ENCODE measurements at places on chromosomes 12 and 14.

DNA sequence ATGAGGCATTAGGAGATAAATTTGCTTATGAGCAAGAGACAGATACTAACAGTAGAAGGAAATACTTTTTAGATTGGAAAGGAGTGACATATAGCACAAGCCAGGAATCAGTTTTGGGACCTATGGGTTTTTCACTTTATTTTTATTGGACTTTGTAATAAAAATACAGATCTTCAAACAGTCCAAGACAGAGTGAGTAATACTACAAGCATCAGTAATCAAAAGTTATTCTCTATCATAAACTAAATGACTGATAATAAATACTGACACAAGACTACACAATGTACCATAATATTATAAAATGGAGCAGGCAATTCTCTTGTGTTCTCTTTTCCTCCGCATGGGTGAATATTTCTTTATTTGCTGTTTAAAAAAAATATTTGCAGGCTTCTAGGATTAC is 85.8 kb downstream of the DERA start:
- no peak overlapping the region for H3K27ac ChIP-seq
- no peak overlapping the region for H3K4me3 ChIP-seq
- H3K4me1 ChIP-seq = peaks cover 4% of the 10 kb centered on the region
- no peaks in the 10 kb centered on the region for H3K36me3 ChIP-seq
- H3K27me3 ChIP-seq = no peaks in the 10 kb centered on the region

DNA sequence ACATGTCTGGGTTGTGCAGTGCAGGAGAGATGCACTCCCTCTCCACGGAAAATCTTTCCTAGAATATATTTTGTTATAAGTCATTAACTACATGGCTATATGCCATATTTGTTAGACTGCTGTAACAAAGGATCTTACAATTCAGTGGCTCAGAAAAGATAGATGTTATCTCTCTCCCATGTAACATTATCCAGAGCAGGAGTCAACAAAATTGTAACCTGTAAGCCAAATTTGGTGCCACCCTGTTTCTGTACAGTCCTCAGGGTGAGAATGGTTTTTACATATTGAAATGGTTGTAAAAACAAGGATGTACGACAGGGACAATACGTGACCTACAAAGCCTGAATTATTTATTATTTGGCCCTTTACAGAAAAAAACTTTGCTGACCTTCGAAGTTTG is 155.5 kb downstream of the KIF21A start:
- no peaks in the 10 kb centered on the region for H3K27me3 ChIP-seq
- no peak overlapping the region for H3K4me3 ChIP-seq
- H3K4me1 ChIP-seq = no peaks in the 10 kb centered on the region

GRCh38 chr14:99073431-99073830 is 198.6 kb downstream of the BCL11B start:
- no peak overlapping the region for H3K4me3 ChIP-seq
- H3K4me1 ChIP-seq = no peaks in the 10 kb centered on the region
- no peak overlapping the region for H3K27ac ChIP-seq

GRCh38 chr12:67430708-67431335 is 161.7 kb downstream of the CAND1 start:
- no peak overlapping the region for H3K27ac ChIP-seq
- H3K27me3 ChIP-seq = no peaks in the 10 kb centered on the region
- H3K4me3 ChIP-seq = no peak overlapping the region
- H3K36me3 ChIP-seq = no peaks in the 10 kb centered on the region
- DNase-seq = peak; percentile 91

DNA sequence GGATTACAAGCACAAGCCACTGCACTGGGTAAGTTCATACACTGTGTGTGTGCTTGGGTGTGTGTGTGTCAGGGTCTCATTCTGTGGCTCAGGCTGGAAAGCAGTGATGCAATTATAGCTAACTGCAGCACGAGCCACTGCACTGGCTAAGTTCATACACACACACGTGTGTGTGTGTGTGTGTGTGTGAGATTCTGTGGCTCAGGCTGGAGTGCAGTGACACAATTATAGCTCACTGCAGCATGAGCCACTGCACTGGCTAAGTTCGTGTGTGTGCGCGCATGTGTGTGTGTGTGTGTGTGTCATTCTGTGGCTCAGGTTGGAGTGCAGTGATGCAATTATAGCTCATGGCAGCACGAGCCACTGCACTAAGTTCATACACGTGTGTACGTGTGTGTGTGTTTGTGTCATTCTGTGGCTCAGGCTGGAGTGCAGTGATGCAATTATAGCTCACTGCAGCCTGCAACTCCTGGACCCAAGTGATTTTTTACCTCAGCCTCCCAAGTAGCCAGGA is 85.4 kb downstream of the HECTD1 start:
- H3K27ac ChIP-seq = no peak overlapping the region
- DNase-seq = no peak
- H3K4me3 ChIP-seq = no peak overlapping the region

DNA sequence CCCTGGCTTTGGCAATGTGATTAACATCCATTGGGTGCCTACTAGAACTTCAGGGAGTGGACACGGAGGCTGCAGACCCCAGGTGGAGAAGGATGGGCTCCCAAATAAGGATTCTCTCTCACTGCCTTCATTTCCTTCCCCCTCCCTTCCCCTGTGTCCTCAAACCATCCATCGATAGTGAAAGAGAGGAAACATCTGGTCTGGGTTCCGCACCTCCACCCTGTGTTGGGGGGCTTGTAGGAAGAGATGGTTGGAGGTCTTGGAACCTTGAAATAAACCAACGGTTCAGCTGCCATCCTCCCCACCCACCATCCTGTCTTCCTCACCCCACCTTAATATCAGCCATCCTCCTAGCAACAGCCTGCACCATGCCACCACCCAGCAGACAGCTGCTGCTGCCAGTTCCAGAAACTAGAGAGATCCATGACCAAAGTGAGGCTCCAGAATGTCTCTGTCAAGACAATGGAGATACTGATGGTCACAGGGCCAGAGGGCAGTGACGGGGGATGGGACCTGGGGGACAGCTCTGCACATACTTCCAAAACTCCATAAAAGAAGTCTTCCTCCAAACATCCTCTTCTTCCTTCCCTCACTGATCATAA is 153.1 kb upstream of the CCND2 start:
- H3K4me1 ChIP-seq = no peaks in the 10 kb centered on the region
- no peaks in the 10 kb centered on the region for H3K27me3 ChIP-seq
- DNase-seq = no peak
- no peak overlapping the region for H3K4me3 ChIP-seq
- H3K27ac ChIP-seq = no peak overlapping the region

GRCh38 chr14:67425608-67426007 is 13.6 kb upstream of the PLEK2 start:
- no peaks in the 10 kb centered on the region for H3K27me3 ChIP-seq
- H3K27ac ChIP-seq = no peak overlapping the region
- H3K4me1 ChIP-seq = no peaks in the 10 kb centered on the region
- H3K36me3 ChIP-seq = no peaks in the 10 kb centered on the region
- DNase-seq = no peak

GRCh38 chr14:74255281-74255680 is 16.0 kb downstream of the VSX2 start:
- H3K4me1 ChIP-seq = peaks cover 4% of the 10 kb centered on the region
- no peaks in the 10 kb centered on the region for H3K36me3 ChIP-seq
- no peak overlapping the region for H3K4me3 ChIP-seq
- no peak overlapping the region for H3K27ac ChIP-seq
- H3K27me3 ChIP-seq = no peaks in the 10 kb centered on the region

DNA sequence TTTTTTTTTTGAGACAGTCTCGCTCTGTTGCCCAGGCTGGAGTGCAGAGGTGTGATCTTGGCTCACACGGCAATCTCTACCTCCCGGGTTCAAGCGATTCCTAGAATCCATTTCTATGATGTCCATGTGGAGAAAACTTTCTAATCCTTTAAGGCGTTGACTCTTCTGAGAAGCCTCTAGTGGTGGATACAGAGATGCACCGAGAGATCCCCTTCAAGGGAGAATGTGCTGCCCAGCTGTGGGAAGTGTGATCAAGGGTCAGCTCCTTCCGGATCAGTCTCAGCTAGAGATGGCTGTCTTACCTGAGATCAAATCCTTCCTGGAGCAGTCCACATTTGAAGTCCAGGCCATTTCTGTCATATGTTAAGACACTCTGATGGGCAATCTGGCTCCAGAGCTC is 92.7 kb upstream of the HECTD1 start:
- H3K4me1 ChIP-seq = no peaks in the 10 kb centered on the region
- DNase-seq = no peak
- H3K27me3 ChIP-seq = no peaks in the 10 kb centered on the region
- H3K4me3 ChIP-seq = no peak overlapping the region

DNA sequence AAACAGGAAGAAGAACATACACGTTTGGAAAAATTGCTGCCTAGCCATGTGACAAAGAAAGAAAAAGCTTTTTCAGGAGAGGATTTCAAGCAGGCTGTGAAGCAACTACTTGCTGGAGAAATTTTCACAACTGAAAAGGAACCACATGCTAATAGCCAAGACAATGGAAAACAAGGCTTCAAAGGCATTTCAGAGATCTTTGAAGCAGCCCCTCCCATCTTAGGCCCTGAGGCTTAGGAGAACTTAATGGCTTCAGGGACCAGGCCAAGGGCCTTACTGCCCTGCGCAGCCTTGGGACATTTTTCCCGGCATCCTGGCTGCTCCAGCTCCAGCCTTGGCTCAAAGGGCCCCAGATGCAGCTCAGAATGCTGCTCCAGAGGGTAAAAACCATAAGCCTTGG is 255.9 kb upstream of the ARID2 start:
- H3K27me3 ChIP-seq = no peaks in the 10 kb centered on the region
- H3K4me3 ChIP-seq = no peak overlapping the region
- H3K27ac ChIP-seq = no peak overlapping the region

- H3K4me3 ChIP-seq = peak overlapping the region; percentile 27
- no peak for DNase-seq
Observed at GRCh38 chr14:81178063-81178462, 42.7 kb downstream of the GTF2A1 start.

DNA sequence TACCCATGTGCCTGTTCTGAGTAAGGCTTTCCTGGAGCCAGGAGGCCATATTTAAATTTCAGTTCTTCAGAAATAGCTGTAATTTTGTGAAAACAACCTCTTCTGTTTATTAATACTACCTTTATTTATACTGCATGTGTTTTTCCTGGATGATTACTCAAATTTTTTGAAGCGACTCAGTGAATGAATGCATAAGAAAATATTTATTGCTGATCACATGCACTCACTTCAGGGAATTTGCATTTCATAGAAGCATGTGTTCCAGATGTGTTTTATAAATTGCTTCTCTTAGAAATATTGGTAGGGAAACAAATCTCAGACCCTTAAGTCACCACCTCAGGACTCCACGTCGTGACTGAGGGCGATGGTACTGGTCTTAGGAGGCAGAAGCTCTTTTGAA is 21.8 kb upstream of the DCN start:
- H3K36me3 ChIP-seq = no peaks in the 10 kb centered on the region
- no peak for DNase-seq
- H3K4me1 ChIP-seq = no peaks in the 10 kb centered on the region
- no peak overlapping the region for H3K4me3 ChIP-seq
- H3K27me3 ChIP-seq = no peaks in the 10 kb centered on the region
- no peak overlapping the region for H3K27ac ChIP-seq

- DNase-seq = no peak
- H3K27me3 ChIP-seq = no peaks in the 10 kb centered on the region
- no peak overlapping the region for H3K27ac ChIP-seq
- no peaks in the 10 kb centered on the region for H3K36me3 ChIP-seq
- H3K4me1 ChIP-seq = no peaks in the 10 kb centered on the region
Observed at GRCh38 chr12:92378682-92379479, 233.2 kb upstream of the BTG1 start.

DNA sequence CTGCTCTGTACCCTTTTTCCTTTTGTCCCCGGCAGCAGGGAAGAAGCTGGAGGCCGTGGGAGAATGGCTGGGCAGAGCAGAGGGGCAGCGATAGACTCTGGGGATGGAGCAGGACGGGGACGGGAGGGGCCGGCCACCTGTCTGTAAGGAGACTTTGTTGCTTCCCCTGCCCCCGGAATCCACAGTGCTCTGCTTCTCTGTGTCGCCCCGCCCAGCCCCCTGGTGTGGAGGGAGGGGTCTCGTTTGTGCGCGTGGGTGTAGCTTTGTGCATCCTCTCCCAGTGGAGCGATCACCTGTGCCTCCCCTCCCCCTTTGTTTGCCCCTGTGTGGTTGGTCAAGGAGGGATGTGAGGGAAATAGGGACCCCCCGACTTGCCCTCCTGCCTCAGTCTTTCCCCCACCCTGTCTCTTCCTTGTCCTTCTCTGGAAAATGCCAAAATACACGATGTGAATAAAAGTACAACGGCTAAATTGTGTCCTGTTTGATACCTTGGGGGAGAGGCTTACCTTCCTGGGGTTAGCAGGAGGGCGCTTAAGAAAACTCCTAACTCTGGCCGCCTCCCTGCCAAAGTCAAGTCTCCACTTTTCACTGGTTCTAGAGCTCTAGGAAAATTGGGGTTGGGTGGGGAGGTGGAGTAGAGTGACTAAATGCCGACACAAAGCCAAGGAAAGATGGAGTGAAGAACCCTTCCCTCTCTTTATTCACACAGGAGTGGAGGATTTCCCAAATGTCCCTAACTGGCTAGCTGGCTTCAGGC is 990 bp upstream of the TPI1 start:
- peaks cover 16% of the 10 kb centered on the region for H3K4me1 ChIP-seq
- H3K36me3 ChIP-seq = peaks cover 44% of the 10 kb centered on the region
- DNase-seq = no peak
- peak overlapping the region; percentile 95 for H3K27ac ChIP-seq

Measured in kidney (tissue), 22 donors.